ENCODE measurements at places on chromosomes 4 and X.

- no peak for DNase-seq
Measured at GRCh38 chr4:144518181-144518895, 127.6 kb upstream of the HHIP start.

DNA sequence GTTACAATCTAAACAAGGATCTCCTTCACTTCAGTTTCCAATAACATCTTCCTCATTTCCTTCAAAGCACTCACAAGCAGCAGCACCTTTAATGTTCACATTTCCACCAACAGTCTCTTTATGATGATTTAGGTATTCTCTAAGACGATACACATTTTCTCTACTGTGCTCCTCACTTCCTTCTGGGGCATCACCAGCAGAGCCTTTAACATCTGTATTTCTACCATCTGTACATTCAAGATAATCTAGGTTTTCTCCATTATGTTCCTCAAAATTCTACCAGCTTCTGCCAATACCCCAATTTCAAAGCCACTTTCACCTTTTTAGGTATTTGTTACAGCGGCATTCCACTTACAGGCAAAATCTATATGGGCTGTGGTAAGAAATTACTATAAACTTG is 80.6 kb downstream of the FBXW7 start:
- no peak for DNase-seq

DNA sequence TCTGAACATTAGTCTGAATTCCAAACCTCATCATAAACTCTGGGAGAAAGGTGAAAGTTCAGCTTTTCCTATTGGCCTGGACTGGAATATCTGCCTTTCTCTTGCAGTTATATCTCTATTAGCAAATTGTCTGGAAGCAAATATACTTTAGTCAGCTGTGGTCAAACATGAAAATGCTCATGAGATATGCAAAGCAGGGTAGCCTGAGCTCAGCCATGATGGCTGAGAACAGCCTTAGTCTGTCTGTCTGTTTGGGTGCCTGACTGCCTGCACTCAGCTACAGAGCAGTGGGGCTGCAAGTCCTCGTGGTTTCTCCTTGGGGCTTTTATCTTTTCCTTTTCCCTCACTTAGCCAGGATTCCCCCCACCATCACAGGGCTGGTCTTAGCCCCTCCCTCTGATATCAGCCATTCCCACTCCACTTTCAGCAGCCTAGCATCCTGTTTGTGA is 19.5 kb upstream of the PGRMC2 start:
- no peak for DNase-seq

DNA sequence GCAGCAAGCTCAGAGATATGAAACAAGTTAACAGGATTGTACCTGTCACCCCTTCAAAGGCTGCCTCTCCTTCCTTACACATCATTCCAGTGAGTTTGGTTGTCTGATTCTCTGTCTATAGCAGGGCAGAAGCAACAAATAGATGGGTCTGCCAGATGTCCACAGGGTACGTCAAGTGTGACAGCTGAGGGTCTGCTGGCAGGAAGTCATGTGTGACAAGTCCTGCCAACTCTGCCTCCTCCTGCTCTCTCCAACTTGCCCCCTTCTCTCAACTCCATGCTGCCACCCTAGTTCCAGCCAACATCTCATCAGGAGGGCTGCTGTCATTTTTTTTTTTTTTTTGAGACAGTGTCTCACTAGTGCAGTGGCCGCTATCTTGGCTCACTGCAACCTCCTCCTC is 109.2 kb downstream of the NSUN7 start:
- DNase-seq, result no peak

DNA sequence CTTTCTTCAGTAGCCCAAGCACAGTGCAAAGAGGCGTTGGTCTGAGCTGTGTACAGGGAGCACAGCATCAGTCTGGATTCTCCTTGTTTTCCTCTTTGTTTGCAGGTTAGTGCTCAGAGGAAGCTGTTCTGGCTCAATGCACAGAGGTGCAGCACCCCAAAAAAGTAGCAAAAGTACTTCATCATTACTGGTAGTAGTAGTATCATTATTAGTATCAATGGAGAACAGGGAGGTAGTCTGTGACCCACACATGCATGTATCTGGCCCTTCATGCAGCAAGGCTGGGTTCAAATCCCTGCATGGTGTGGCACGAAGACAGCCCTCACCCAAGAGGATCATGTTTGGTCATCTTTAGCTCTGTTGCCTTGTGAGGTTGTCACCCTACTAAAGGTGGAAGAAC is 68.7 kb downstream of the CXXC4 start:
- no peak for DNase-seq

DNA sequence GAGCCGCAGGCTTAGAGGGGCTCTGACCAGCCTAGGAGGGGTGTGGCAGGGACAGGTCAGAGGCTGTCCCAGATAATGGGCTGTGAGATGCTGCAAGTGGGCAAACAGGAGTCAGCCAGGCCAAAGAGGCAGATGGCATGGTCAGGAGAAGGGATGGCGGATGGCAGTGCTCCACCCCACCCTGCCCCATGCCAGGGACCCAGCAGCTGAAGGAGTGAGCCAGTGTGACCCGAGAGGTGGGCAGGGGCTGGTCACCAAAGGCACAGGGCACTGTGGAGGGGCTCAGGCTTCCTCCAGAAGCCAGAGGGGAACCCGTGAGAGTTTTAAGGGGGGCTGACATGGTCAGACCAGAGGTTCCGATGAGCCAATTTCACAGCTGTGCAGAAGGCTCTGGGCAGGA is 96.9 kb downstream of the WFS1 start:
- DNase-seq, result no peak

DNA sequence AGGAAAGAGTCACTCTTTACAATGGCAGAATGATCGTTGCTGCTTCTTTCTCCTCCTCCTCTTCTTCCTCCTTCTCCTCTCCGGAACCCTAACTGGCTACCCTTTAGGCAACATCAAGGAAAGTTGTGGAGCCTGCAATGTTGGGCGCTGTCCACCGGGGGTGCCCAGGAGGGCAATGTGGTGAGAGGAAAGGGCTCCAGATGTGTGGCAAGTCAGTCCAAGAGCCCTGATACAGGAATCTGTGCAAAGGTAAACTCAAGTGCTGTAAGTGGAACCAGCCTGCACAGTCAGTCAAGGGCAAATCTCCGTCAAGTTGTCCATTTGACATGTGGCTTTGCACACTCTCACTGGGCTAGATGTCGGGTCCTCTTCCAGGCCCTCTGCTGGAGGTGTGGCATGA is 2.8 kb downstream of the RTL5 start:
- no peak for DNase-seq

GRCh38 chr4:56750231-56750630 is 69.1 kb upstream of the HOPX start:
- no peak for DNase-seq

- no peak for DNase-seq
Measured at GRCh38 chr4:22170353-22170752, 221.8 kb upstream of the KCNIP4 start.

Data from stimulated activated CD8-positive, alpha-beta memory T cell treated with anti-CD3 and anti-CD28 coated beads, Interleukin-4, amount 100 ng/mL, for 1 hour (primary cell).